NCI-H526 (cell line): ENCODE measurements at places on chromosomes 3 and 15.
A peak's percentile ranks its signal among the peaks of the same experiment; 100 is the strongest.

DNA sequence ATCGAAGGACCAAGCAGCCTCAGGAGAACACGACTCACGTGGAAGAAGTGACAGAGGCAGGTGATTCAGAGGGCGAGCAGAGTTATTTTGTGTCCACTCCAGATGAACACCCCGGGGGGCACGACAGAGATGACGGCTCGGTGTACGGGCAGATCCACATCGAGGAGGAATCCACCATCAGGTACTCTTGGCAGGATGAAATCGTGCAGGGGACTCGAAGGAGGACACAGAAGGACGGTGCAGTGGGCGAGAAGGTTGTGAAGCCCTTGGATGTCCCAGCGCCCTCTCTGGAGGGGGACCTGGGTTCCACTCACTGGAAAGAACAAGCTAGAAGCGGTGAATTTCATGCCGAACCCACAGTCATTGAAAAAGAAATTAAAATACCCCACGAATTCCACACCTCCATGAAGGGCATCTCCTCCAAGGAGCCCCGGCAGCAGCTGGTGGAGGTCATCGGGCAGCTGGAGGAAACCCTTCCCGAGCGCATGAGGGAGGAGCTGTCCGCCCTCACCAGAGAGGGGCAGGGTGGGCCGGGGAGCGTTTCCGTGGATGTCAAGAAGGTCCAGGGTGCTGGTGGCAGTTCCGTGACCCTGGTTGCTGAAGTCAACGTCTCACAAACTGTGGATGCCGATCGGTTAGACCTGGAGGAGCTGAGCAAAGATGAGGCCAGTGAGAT, 26.0 kb downstream of the SYNM start:
- DNase-seq: no peak

DNA sequence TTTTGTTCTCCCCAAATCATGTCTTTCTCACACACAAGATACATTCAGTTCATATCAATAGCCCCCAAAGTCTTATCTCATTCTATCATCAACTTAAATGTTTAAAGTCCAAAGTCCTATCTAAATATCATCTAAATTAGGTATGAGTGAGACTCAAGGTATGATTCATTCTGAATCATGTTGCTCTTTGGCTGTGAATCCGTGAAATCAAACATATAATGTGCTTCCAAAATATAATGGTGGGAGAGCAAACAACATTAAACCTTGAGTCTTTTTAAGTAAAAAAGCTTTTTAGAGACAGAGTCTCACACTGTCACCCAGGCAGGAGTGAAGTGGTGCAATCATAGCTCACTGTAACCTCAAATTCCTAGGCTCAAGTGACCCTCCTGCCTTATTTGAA, 139.1 kb downstream of the SAMMSON start:
- DNase-seq: no peak

- DNase-seq: no peak
These were observed 19.4 kb upstream of the SEMA4B start for GRCh38 chr15:90181776-90182175.

- DNase-seq: peak; percentile 65
These were observed 19.1 kb upstream of the KLF13 start for GRCh38 chr15:31307270-31308184.

- DNase-seq: no peak
These were observed 44.6 kb downstream of the HDGFL3 start for GRCh38 chr15:83163032-83163431.

GRCh38 chr3:74575857-74576256, 38.6 kb downstream of the CNTN3 start:
- DNase-seq: no peak

DNA sequence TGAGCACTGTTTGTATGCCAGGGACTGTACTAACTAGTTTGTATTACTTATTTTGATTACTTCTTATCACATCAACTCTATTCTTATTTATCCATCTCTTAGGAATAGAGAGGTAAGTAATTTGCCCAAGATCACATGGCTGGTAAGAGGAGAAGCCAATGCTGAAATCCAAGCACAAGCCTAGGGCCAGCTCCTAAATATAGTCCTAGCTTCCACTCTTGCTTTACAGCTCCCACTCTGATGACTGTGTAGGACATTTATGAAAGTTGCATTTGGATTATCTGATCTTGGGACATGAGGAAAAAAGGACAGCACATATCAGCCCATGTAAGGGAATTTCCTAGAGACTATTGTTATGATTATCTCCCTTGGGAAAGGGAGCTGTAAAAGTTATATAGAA, 58.1 kb downstream of the GTF2E1 start:
- no peak for DNase-seq

- DNase-seq: no peak
These were observed 59.5 kb upstream of the KY start for GRCh38 chr3:134710313-134710680.

DNA sequence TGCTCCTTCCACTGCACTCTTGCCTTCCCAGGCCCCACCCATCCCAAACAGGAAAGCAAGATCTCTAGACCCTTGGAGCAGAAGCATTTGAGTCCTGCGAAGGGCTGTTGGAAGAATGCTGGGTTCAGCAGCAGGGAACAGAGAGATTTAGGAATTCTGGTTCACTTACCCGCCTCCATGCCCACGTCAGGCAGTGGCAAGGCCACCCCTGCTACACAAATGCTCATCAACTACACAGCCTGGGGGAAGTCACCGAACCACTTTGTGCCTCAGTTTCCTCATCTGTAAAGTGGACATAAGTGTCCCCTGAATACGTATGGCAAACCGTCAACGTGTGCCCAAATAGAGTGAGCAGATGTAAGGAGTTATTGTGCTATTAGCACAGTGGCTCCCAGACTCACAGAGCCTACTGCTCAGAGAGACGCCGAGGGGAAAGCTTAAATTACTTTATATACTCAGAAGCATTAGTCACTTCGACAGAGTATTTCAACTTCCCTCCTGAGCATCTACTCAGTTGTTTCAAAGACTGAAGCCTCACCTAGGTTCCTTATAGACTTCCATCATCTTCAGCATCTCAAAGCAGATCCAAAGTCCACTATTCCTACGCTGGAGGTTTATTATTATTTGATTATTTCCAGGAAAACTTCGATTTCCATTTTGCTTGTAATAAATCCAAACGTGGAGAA, 905 bp downstream of the HOMER2 start:
- no peak for DNase-seq

DNA sequence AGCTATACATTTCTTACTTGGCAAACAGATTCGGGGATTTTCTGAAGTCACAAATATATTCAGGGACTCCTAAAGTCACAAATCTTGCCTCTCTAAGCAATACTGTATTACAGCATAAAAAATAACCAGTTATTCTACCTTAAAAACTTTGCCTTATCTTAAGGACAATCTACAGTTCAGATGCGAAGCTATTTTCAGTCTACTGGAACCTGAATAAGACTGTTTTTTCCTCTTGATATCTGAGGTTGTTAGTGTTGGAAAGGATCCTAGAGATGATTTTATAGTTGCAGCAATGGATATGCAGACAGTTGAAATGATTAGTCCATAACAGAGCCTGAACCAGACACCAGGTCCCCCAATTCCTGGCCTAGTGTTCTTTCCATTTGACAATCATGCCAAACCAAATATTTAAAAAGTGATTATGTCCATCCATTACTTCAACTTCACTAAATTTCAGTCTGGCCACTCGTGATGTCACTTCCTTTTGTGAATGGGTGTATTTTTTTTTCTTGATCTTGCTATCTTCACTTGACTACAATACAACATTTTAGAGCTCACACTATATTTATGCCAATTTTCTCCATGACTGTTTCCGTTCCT, 1.8 kb downstream of the HDGFL3 start:
- DNase-seq: no peak
